ENCODE measurements at places on chromosomes 2 and 18.

DNA sequence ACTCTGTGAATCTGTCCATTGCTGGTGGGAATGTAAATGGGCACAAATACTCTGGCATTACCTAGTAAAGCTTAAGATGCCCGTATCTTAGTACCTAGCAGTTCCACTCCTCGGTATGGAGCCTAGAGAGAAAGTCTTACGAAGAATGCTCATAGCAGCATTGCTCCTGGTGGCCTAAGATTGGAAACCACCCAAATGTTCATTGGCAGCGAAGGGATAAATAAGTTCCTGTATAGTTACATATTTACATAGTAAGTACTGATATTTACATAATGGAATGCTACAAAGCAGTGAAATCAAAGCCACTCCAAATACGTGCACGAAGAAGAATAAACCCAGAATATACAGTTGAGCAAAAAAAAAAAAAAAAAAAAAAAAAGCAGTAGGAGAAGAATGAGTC lies 46.7 kb upstream of the PDIA6 start:
- DNase-seq, result no peak

DNA sequence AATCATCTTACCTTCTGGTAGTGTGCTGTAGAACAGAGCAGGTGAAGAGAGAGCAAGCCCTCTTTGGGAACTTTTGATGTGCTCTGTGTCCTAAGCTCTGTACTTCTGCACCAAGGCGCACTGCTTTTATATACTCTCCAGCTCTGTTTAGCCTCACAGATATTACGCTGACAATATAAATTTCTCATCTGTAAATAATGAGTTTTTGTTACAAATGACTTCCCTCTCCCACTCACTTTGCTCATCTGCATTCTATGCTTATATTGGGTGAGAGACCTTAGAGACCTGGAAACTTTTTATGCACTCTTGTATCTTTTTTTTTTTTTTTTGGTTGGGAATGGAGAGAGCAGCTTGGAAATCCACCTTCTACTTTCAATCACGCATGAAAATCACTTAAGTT lies at the start of gene GCG:
Gene GCG (minus strand): TSS at position 101 of the 400 bp plus-strand sequence. CDS start 3,069 bp downstream, outside the sequence.
- DNase-seq, result no peak

- peak; percentile 73 for DNase-seq
Measured at GRCh38 chr18:23071285-23071684, 64.0 kb upstream of the CABLES1 start.

- DNase-seq, result no peak
Measured at GRCh38 chr2:39492095-39492590, 55.1 kb upstream of the MAP4K3 start.

DNA sequence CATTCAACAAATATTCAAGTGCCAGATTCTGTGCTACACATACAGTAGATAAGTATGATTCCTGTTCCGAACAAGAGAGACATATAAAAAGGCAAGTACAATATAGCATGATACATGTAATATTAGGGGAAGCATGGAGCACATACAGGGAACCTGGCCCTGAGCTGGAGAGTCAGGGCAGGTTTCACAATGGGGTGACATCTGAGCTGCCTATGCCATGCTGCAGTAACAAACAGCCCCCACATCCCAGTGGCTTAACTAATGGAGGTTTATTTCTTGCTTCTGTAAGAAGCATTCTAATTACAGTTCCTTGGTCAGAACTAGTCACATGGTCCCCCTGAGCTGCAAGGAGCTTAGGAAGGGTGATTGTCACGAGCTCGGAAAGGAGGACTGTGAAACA lies 27.3 kb upstream of the TACR1 start:
- no peak for DNase-seq

GRCh38 chr2:30165617-30166016 lies 18.8 kb downstream of the YPEL5 start:
- no peak for DNase-seq

- no peak for DNase-seq
Measured at GRCh38 chr2:8214036-8214615, 467.7 kb upstream of the ID2 start.

All from activated T-cell treated with anti-CD3 and anti-CD28 coated beads, Interleukin-2, amount 50 U/mL, for 24 hours (primary cell).